ENCODE measurements at places on chromosomes 16 and 17. TPM values are rescaled to one million over a fixed set of nuclear protein-coding genes. Genes with fewer than 3 reads are reported as not detected.

The EME2 gene
- total RNA-seq, result 26.6 TPM

The NPTX1 gene
- total RNA-seq, result 73.0 TPM

The KRT38 gene
- not detected for total RNA-seq

The NOD2 gene
- 1.5 TPM for total RNA-seq

The RHBDF1 gene
- not detected for total RNA-seq

The NUP93 gene
- total RNA-seq, result 62.8 TPM

The RAB37 gene
- total RNA-seq, result 48.1 TPM

The CMTM3 gene
- total RNA-seq, result 107 TPM

The PRMT7 gene
- total RNA-seq, result 62.3 TPM

The NXPH3 gene
- not detected for total RNA-seq

All from activated naive CD4-positive, alpha-beta T cell treated with anti-CD3 and anti-CD28 coated beads, Interleukin-2, amount 10 ng/mL, durations not matched to agents 5 hours and 36 hours (primary cell).